Stimulated activated CD8-positive, alpha-beta memory T cell treated with anti-CD3 and anti-CD28 coated beads, Interleukin-4, amount 100 ng/mL, for 24 hours (primary cell): ENCODE measurements at places on chromosomes 7 and 10.

DNA sequence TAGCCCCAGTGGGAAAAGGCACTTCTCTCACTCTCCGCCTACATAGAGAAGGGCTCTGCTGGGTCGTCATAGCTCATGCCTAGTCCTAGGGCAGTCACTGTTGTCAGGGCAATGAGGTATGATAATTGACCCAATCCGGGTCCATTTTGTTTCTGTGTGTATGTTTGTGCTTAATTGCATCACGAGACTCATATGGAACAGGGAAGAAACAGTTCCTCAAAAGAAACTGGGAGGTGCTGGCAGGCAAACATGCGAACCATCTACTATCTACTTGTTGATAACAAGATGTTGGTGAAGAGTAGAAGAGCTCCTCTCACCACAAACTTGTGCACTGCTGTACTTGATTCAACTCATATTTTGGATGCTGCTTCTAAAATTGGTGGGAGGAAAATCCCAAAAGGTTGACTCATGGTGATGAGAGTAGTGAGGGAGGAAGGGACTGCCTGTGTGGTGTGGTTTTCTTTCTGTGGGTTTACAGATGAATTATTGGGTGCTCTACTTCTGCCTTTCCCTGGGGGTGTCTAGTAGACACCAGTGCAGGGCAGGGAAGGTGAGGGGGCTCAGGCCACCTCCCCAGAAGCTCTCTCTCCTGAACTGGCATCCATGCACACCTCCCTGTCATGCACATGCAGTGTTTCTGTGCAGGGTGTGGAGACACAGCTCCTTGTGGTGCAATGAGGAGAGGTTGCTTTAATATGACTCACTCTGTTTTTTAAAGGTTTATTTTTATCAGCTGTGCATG lies 29.4 kb downstream of the LSMEM1 start:
- DNase-seq, result no peak

- no peak for DNase-seq
These were observed 1.6 kb upstream of the PPP2R2D start for GRCh38 chr10:131899116-131899690.

DNA sequence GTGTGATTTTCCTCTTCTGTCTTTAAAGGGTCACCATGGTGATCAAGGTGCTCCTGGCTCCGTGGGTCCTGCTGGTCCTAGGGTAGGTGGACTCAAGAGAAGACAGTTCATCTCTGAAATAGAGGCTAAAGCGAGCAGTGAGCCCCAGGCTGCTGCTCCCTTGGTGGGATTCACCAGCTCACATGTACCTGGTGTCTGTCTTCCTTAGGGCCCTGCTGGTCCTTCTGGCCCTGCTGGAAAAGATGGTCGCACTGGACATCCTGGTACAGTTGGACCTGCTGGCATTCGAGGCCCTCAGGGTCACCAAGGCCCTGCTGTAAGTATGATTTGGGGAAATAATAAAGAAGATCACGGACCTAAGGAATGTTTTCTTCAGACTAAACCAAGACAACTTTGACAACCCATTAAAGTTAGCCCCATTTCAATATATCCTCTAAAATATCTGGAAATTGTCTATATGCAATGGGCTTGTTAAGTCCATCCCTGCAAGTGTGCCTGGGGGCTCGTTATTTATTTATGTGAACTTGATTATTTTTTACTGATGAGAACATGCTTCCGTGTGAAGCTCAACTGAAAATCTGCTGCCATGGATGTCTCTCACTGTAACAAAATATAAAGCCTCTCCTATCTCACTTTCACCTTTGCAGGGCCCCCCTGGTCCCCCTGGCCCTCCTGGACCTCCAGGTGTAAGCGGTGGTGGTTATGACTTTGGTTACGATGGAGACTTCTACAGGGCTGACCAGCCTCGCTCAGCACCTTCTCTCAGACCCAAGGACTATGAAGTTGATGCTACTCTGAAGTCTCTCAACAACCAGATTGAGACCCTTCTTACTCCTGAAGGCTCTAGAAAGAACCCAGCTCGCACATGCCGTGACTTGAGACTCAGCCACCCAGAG lies 32.5 kb downstream of the COL1A2 start:
- DNase-seq, result no peak

- DNase-seq, result peak; percentile 25
These were observed 21.2 kb upstream of the RAMP3 start for GRCh38 chr7:45136106-45137060.

GRCh38 chr10:132101529-132101928 lies 35.8 kb downstream of the JAKMIP3 start:
- no peak for DNase-seq

GRCh38 chr7:877312-878232 lies 1.2 kb downstream of the GET4 start:
- no peak for DNase-seq

GRCh38 chr7:152402384-152403250 lies 33.2 kb downstream of the KMT2C start:
- DNase-seq, result no peak

DNA sequence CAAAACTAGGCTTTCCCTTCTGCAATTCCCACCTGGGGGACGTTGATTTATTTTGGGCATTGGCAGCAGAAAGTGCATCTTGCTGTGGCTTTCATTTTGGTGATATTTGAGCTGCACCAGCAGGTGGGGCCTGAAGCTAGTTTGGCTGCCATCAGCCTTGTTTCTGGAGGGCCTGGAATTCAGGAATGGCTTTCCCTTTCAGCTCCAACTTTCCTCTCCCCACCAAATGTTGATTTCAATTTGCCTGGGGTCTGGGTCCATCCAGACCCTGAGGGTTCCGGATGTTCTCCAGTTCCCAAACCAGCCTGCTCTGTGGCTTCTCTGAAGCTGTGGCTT lies 640.4 kb downstream of the TYW1 start:
- no peak for DNase-seq

DNA sequence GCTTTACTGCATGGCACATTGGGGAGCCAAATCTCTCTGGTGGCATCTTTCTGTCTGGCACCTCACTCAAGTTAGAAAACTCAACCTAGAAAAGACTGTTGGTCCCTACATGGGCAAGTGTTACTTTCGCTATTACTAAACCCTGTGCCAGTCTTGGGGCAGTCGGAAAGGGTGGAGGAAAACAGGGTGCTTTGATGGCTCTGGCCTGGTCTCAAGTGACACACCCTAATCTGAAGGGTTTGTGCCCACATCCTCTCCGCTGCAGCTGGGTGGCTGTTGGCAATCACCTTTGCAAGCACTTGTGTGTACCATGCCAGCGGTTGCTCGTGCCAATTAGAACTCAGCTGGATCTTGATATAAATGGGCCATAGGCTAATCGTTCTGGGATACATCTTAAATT lies 159.8 kb upstream of the ITGB1 start:
- DNase-seq, result no peak

DNA sequence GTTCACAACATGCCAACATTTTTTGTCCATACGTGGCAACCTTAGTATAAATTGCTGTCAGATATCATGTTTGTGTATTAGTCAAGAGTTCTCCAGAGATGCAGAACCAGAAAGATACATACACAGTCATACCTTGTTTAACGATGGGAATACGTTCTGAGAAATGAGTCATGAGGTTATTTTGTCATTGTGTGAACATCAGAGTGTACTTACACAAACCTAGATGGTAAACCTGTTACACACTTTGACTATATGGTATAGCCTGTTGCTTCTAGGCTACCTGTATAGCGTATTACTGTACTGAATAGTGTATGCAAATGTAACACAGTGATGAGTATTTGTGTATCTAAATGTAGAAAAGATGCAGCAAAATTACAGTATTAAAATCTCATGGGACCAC lies 22.3 kb downstream of the ZNF518A start:
- no peak for DNase-seq

GRCh38 chr7:81433692-81434331 lies 336.0 kb downstream of the HGF start:
- DNase-seq, result no peak

DNA sequence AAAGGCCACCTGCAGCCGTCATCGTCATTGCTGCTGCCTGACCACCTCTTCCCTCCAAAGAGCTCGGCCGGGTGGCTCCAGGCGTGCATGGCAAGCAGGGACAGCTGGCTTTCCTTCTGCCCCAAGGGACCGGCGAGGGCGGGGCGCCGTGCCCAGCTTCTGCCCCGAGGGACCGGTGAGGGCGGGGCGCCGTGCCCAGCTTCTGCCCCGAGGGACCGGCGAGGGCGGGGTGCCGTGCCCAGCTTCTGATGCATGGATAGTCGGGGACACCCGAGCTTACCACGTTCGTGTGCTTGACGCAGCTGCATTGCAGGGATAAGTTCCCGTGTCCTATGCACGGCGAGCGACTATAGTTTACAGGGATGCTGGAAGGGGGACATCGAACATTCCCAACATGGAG lies 27.0 kb downstream of the CFAP46 start:
- no peak for DNase-seq

- no peak for DNase-seq
These were observed 247.3 kb downstream of the ETV1 start for GRCh38 chr7:13742126-13742525.

DNA sequence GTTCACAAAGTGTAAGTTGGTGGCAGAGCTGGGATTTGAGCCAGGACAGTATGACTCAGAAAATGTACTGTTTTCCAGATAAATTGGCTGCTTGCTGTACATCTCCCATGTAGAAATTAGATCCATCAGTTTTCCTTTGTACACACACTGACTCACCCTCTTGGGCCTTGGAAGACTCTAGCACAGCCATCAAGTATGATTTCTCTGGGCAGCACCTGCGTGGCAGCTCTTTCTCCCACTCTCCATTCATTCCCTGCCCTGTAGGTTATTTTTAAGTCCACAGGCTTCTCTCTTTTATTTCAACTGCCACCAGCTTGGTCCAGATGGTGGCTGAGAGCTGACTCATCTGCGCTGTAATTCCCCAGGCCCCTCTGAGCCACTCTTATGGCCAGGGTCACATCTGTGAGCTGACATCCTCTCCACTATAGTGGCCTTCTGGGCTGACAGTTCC lies 28.3 kb upstream of the SDK1 start:
- DNase-seq, result no peak

DNA sequence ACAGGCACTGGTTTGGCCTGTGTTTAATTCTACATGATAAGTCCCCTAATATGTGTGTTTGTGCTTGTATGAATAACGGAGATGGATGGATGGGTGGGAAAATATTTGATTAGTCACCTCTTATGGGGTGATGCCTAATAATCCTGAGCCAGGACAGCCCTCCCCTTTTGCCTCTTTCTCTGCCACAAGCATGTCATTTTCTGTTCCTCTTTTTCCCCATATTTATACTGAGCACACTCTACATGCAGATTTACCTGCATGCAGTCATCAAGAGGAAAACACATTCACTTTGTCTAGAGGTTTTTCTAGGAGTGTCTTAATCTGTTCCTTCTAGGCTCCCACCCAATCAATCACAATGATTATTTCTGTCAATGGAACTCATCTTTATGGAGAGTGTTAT lies 111.6 kb upstream of the TBX20 start:
- DNase-seq, result no peak

- DNase-seq, result no peak
These were observed 15.1 kb downstream of the CACNB2 start for GRCh38 chr10:18155321-18155720.

DNA sequence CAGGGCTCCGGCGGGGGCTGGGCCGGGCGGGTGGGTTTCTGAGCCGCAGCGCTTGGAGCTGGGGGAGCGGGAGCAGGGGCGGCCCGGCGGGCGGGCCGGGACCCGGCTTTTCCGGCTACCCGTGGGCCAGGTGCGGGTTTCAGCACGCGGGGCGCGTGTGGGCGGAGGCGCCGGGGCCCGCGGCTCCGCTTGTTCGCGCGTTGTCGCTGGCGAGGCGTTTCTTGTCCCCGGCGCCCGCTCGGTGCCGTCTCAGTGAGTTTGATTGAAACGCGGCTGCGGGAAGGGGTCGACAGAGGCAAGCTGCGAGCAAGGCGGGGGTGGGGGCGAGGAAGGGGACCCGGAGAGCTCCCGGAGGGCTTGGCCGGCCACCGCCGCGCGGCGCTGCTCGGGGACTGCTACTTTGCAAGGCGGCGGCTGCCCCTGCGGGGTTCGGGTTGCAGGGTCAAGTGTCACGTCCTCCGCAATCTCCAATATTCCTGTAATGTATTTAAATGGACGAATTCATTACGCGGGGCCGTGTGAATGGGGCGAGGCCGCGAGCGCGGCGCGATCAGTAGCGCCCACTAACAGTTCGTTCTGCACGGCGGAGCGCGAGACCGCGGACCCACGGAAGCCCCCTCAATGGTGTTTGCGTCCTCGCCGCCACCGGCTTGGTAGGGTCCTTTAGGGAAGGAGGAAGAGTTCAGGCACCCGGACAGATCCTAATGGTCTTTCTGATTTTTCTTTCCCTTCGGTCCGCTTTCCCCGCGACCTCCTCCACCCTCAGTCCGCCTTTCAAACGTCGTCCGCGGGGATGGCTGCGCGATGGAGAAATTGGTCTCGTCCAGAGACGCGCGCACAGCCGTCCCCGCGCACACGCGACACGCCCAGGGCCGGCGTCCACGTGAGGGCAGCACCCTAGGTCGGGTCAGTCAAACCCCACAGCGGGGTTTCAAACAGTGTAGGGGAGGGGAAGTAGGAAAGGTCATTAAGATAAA lies 76.9 kb downstream of the INSIG1 start:
- no peak for DNase-seq

DNA sequence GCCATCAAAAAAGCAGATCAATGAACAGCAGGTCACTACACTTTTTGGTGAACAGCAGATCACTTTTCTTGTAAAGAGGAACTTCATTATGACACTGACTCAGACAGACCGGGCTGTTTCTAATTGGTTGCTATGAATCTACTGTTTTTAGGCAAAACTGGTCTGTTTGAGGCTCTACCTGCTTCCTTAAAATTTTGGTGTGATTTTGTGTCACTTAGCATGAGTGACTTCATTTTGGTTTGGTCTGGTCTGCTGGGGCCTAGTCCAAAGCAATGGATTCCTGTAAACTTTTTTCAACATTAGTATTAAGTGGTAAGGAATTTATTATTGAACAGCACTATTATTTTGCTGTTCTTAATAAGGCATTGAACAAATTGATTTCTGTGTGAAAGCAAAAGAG lies 41.8 kb upstream of the C10orf71 start:
- no peak for DNase-seq

- no peak for DNase-seq
These were observed 196.5 kb upstream of the PRPS1L1 start for GRCh38 chr7:18224138-18224537.

GRCh38 chr7:108094346-108094745 lies 35.8 kb downstream of the LAMB4 start:
- no peak for DNase-seq

- DNase-seq, result no peak
These were observed 265.4 kb downstream of the ZWINT start for GRCh38 chr10:56095506-56096225.

DNA sequence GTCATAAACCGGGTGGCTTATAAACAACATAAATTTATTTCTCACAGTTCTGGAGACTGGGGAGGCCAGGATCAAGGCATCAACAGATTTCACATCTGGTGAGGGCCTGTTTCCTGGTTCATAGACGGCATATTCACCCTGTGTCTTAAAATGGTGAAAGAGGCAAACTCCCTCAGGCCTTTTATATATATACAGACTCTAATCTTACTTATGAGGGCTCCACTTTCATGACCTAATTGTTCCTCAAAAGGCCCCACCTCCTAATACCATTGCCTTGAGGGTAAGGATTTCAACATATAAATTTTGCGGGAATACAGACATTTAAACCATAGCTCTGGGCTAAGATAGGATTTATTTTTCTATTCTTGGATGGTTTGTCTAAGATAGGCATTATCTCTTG lies 187.2 kb downstream of the PPP1R3A start:
- no peak for DNase-seq

GRCh38 chr7:31687024-31687748 lies at the start of gene PPP1R17:
PPP1R17 (plus strand) TSS chr7:31687215; CDS start chr7:31692442, 5,227 bp downstream.
- DNase-seq, result no peak

GRCh38 chr10:49288341-49289065 lies 10.5 kb upstream of the C10orf71 start:
- no peak for DNase-seq
